ENCODE measurements at places on chromosomes 7 and 10. TPM values are rescaled to one million over a fixed set of nuclear protein-coding genes. Genes with fewer than 3 reads are reported as not detected.

- no peaks in the 10 kb centered on the region for H3K4me1 ChIP-seq
- no peak overlapping the region for H3K27ac ChIP-seq
- no peak for DNase-seq
- H3K36me3 ChIP-seq = no peaks in the 10 kb centered on the region
Observed at GRCh38 chr7:90690159-90690858, 94.2 kb downstream of the CDK14 start.

MORN4 gene
- total RNA-seq = 11.9 TPM

ZNF804B gene
- total RNA-seq = not detected

AGAP5 gene
- 5.2 TPM for total RNA-seq

FAM25C gene
- total RNA-seq = not detected
